NCI-H187 (cell line): ENCODE measurements at places on chromosomes 2 and 18.

GRCh38 chr2:39498786-39499185 is 61.7 kb upstream of the MAP4K3 start:
- no peak for DNase-seq

DNA sequence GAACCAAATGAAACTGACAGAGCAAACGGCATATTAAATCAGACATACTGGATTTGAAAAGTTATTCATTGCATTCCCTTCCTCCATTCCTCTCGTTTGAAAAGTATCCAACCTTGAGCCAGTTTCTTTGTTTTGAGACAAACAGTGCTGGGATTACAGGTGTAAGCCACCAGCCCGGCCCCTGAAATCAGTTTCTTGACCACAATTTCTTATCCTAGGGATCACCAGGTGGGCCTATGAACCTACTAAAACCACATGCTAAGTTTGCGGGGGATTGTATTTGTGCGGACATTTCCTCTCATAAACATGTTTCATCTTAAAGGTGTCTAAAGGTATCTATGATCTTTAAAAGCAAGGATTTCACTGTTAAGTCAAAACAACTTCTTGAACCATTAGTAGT is 11.6 kb downstream of the PTPN2 start:
- DNase-seq: no peak

- no peak for DNase-seq
Observed at GRCh38 chr2:163324677-163325076, 411.1 kb downstream of the FIGN start.

GRCh38 chr2:10862330-10862729 is 49.4 kb upstream of the KCNF1 start:
- no peak for DNase-seq

- no peak for DNase-seq
Observed at GRCh38 chr2:105134081-105134480, 96.2 kb downstream of the MRPS9 start.

DNA sequence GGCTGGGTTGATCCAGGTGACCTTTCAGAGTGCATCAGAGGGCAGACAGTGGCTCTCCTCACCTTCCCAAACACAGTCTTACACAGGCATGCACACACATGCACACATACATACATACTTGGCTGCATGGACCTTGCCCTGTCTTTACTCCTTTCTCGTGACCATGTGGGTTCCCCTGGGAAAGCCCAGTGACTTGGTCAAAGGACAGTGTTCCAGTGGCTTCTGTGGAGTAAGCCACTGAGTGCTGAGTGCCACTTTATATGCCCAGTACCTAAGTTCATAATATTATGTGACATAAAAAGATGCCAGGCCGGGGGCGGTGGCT is 249.4 kb downstream of the MYCN start:
- DNase-seq: no peak

DNA sequence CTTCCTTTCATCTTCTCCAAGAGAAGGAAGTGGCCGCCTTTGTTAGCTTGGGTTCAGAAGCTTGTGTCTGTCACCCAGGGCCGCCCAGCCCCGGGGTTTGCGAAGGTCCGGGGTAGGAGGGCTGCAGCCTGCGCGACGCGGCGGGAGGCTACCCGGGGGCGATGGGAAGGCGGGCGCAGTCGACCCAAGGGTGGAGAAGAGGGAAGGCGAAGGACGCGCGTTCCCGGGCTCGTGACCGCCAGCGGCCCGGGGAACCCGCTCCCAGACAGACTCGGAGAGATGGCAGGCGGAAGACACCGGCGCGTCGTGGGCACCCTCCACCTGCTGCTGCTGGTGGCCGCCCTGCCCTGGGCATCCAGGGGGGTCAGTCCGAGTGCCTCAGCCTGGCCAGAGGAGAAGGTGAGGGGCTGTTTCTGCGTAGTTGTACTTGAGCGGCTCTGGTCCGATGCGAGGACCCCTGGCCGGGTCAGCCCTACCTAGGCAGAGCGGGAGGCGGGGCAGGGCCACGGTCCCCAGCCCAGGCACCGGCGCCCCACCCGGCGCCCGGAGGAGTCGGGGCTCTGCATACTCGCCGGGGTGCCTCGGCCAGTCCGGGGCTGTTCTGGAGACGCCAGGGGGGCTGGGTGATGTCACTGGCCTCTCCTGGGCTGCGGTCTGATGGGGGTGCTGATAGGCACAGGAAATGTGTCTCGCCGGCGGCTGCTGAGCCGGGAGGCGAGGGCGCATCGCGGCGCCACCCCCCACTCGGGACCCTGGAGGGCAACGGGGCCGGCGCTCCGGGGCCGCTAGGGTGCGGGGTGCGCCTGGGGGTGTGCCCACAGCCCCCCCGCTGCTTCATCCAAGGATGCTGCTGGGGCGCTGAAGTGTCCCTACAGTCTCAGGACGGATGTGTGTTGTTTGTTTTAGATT is at the start of gene QPCT:
Gene QPCT, plus strand, starts transcription at position 178 of the 909 bp plus-strand sequence. Its CDS starts 102 bp downstream, at position 280.
- DNase-seq: no peak

- DNase-seq: no peak
Observed at GRCh38 chr2:231692847-231693246, 15.5 kb upstream of the PTMA start.

DNA sequence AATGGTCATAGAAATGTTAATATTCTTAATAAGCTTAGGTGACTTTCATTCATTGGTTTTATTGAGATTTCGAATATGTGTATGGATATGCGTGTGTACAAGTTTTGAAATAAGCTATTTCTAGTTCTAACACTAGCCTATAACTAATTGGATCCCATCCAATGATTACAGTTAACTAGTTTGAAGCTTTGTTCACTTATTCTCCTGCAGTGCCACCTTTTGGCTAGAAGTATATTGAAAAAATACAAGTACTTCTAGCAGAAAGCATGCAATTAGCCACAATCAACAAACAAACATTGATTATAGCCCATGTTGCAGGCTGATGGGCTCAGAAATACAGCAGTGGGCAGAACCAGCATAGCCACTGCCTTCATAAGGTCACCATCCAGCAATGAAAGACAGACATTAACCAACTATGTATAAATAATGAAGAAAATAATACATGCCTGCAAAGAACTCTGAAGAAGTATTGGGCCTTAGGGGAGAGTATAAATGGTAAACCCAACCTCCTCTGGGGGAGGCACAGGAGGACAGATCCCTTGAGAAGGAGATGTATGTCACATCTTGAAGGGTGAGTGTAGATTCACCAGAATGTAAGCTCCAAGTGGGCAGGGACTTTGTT is 5.1 kb upstream of the PIEZO2 start:
- no peak for DNase-seq

GRCh38 chr2:148493822-148494563 is 150.6 kb upstream of the EPC2 start:
- DNase-seq: no peak

DNA sequence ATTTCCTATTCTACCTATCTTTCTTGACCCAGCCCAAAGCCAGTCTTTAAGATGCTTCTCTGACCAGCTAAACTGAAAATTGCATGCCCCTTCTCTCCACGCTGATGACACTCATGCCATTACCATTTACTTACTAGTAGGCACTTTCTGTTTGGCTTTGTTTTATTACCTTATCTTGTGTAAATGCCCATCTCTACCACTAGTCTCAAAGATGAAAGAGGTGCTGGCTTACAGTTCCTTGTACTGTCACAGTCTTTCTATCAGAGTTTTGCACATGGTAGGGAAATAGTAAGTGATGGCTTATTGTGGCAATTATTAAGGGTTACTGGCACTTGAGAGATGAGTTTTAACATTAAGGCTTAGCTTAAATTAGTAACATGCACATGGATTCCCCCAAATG is 352.1 kb downstream of the RBM43 start:
- no peak for DNase-seq

GRCh38 chr2:54575379-54575888 is 119.3 kb downstream of the SPTBN1 start:
- no peak for DNase-seq
